ENCODE measurements at places on chromosomes 3 and 15.

DNA sequence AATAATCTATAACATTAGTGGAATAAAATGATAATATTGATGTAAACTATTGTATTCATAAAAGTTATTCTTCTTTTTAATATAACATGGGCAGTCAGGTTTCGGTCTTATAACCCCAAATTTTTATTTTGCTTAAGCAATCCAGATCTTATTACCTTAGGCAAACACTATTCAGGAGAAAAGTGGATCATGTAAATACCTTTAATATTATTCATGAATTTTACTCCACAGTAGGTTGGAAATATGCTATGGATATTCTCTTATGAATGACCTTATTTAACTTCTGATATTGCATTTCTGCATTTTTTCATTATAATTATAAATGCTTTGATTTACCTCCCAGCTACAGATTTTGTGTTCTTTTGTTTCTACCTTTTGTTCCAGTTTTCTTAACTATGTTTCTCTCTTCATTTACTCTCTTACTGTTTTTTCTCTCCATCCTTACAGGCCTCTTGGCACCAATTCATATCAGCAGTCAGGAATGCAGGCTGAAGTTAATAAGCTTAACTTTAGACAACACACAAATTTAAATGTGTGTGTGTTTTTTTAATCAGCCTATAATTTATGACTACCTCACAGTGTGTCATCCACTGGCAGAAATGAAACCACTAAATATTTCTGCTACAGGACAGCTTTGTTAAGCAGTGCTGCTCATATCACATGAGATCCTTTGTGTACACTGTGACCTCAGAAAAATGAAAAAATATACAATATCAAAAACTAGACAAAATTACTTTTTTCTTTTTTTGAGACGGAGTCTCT is 111.0 kb downstream of the NSUN3 start:
- DNase-seq, result no peak

GRCh38 chr15:73165844-73166243 is 113.6 kb downstream of the NEO1 start:
- DNase-seq, result no peak

DNA sequence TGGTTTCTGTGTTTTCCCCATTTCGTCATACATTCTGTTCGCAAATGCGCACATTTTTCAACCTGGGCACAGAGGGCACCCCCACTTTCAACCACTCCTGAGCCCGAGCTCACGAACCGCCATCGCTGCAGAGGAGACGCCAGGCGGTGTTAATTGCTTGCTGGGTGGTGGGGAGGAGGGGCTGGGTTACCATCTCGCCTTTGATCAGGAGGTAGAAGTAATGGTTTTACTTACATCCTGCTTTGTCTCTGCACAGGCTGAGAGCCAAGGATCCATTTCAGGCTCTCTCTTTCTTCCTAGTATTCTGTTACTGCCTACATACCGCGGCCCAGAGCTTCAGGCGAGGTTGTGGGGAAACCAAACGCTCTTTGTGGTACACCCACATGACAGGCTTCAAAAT is 177.3 kb upstream of the WNT5A start:
- DNase-seq, result no peak

- DNase-seq, result no peak
Measured at GRCh38 chr3:195760345-195761122, 39.8 kb downstream of the MUC20 start.

DNA sequence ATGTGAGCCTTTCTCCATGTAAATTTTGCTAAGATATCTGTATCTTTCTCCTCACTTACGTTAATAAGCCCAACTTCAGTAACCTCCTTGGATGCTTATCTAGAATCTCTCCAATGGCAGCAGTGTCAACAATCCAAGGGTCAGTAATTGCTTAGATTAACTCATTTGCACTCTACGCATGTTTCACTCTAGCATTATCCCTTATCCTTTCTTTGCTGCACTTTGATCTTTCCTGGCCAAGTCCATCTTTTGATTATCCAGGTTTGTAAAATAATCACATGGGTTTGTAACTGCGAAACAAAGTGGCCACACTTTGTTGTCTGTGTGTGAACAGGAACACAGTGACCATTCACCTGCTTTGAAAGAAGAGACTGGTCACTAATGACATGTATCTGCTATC is 577.6 kb downstream of the RSL24D1 start:
- DNase-seq, result no peak

GRCh38 chr15:41827290-41827879 is 507 bp upstream of the JMJD7 start:
- no peak for DNase-seq

DNA sequence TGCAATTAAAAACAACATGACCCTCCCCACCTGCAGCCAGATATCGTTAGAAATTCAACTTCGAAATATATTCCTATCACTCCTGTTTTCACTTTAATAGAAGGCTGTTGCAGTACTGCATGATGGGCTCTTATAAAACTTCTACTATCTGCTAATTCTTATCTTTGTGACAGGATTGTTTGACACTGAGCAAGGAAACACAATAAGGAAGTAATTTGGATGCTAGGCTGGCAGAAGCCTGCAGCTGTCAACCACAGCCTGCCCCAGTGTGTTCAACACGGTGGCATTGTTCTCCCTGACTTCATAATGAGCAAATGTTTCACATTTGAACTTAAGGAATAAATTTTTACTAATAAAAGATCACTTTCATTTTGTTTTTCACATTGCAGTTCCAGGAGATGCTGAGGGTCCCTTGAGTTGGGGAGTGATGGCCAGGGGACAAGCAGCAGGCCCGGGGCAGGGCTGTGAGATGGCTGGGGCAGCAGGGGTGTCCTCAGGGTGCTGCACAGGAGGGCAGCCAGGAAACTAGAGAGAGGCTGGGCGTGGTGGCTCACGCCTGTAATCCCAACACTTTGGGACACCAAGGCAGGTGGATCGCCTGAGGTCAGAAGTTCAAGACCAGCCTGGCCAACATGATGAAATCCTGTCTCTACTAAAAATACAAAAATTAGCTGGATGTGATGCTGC is 64.8 kb upstream of the SEC61A1 start:
- DNase-seq, result no peak

DNA sequence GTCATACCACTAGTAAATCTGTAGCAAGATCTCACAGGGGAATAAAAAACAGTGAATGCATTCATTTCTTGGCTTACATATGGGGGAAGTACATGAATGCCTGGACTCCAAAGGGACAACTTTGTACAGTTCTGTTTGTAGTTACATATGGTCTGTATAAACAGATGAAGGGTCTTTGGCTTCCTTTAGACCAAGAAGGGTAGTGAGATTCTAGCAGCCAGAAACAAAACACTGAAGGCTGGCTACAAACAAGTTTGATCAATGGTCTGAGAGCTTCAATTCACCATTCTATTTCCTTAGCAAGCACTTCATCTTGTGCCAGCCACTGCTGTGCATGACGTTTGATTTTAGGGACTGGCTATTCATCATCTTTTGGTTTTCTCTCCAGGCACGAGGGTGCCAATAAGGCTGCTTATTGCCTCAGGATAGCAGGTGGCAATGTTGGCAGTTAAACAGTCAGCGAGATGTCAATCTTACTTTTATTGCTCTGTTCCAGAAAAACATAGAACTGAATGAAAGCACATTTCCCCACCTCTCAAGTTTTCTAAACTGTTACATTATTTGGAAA is 313.7 kb upstream of the COL8A1 start:
- no peak for DNase-seq

DNA sequence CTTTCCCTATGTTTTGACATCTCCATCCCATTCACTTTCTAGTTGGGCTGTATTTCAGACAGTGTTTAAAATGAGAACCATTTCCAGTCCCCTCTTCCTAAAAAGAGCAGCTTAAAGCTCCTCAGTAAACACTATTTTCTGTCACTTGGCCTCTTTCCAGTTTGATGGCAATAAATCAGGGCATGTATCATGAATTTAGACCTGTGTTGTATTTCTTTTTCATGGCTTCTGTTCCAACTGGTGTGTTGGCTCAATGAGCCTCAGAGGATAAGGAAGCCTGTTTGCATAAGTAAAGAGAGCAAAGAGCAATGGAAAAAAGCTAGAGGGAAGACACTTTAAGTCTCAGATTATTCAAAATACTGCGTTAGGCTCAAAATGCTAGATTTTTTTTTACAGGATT is 7.2 kb downstream of the CCDC80 start:
- DNase-seq, result no peak

DNA sequence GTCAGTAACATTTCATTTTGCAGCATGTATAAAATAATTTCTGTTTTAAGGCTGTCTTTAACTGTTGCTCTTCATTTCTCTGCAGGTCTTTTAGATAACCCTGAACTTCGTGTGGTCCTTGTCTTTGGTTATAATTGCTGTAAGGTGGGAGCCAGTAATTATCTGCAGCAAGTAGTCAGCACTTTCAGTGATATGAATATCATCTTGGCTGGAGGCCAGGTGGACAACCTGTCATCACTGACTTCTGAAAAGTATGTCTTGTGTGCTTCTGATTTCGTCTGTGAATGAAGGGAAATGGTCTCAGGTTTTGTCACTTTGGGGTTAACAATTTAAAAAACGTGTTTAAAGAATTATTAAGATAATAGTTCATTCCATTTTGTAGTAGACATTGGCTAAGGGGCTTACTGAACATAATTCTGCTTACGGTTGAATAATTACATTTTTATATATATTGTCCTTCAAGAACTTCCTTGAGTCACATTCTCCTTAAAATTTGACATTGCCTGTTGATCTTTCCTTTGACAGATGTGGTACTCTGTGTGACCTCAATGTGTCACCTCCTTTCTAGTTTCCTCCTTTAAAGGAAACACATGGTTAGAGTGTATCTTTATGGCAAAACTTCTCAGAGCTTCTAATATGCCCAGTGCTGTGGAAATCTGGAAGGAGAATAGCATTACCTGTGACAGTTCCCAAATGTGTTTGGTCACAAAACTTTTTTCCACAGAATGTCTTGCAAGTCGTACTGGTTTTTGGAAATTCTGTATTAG is 26.3 kb downstream of the FBXO22 start:
- DNase-seq, result no peak

DNA sequence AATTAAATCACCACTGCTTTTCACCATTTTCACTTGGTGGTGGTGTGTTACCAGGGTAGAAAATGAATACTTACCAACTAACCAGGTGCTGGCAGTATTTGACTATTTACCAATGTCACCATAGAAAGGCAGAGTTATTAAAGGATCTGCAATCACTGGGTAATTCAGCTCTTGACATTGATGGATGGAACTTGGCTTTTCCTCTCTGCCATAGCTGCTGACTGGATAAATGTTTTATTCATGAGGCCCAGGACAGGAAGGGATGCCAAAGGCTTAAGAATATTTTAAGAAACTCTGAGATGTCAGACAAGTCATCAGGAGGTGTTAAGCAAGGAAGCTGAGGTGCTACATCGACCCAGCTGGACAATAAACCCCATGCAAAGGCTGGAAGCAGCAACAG is 495.5 kb upstream of the CFAP20DC start:
- no peak for DNase-seq

Measured in stimulated activated CD8-positive, alpha-beta memory T cell treated with anti-CD3 and anti-CD28 coated beads, Interleukin-7, amount 100 ng/mL, for 1 hour (primary cell).